ENCODE measurements at places on chromosomes 12 and 14.

DNA sequence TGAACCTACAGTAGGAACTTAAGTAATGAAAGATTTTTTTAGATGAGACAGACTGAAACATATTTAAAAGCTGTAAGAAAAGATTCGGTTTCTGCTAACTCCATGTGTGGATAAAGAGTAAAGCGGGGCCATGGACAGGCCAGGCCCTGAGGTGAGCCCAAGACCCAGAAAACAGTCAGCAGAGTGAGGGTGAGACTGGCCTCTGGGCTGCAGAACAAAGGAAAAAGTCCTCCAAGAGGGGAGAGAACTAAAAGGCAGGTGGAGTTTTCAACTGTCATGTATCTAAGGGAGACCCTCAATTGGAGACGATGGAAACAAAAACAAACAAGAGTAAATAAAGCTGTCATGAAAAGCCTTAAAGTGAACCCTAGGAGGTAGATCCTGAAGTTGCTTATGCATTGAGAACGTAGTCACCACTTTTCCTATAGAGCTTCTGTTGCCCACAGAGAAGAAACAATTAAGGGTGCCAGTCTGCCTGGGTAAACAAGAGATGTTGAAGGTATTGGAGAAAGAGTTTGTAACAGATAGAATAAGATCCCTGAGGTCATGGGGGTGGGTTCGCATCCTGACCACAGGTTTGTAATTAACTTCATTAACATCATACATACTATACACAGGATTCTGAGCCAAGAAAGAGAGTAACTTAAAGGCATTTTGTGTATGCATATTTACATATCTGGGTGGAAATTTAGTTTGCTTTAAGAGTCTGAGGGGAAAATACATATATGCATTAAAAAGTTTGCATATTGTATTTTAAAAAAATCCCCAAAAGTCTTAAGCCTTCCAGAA is 268.7 kb upstream of the PDE3A start:
- no peak for DNase-seq

- DNase-seq, result no peak
Measured at GRCh38 chr14:64692189-64692985, 11.8 kb upstream of the PLEKHG3 start.

DNA sequence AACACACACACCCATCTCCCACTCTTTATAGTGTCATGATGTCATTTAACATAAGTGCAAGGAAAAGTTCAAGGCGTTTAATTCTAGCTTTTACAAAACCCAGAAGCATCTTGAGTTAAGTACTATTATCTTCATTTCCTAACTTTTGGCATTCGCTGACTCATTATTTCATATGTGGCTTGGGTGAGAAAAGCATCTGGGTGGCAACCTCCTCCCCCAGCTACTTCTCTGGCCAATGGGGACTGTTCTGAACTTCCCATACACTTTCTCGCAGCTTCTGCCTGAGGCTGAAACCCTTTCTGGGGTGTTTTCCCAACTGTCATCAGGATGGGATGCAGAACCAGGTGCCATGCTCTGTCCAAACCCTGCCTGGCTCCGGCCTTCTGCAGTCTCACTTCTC is 2.8 kb upstream of the MARK3 start:
- DNase-seq, result no peak

GRCh38 chr12:72338437-72338836 is 66.3 kb downstream of the TRHDE start:
- DNase-seq, result no peak

DNA sequence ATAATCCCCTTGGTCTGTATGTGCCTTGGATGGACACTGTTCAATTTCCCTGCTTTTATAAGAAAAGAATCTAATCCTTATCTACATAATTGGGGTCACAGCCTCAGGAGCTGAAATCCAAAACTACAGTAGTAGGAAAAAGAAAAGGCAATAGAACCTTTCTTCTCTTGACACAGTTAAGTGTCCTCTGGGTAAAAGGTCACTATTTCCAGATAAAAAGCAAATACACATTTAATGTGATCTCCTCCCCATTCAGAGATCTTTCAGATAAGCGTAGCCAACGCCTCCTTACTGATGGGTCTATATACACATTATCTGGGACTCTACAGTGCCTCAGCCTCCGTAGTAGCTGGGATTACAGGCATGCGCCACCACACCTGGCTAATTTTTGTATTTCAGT is 73.4 kb downstream of the CLIP1 start:
- no peak for DNase-seq

Measured in stimulated activated CD4-positive, alpha-beta T cell treated with anti-CD3 and anti-CD28 coated beads, Interleukin-1b, Interleukin-23, amount 100 ng/mL, for 4 hours (primary cell).